Activated T-cell treated with anti-CD3 and anti-CD28 coated beads, Interleukin-2, amount 50 U/mL, for 72 hours (primary cell): ENCODE measurements at places on chromosomes 5 and 9. TPM values are rescaled to one million over a fixed set of nuclear protein-coding genes. Genes with fewer than 3 reads are reported as not detected.
A peak's percentile ranks its signal among the peaks of the same experiment; 100 is the strongest.

Gene ZFP62
- total RNA-seq = 34.9 TPM

DNA sequence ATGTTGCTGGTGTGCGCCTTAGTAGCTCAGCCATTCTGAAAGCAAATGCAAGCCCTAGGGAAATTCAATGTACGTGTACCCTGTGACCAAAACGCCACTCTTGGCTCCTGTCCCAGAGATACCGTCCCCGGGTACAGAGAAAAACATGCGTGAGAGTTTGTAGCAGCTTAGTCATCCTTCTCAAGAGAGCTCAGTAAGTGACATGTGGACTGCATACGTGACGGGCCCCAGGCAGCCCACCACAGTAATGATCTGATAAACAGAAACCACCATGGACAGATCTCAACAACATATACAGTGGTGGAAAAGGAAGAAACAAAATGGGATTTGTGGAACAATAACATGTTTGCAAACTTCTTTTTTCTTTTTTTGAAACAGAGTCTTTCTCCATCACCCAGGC, 45.1 kb downstream of the S1PR3 start:
- no peak for DNase-seq
- no peaks in the 10 kb centered on the region for H3K36me3 ChIP-seq
- H3K4me3 ChIP-seq = no peak overlapping the region
- H3K27ac ChIP-seq = no peak overlapping the region

DNA sequence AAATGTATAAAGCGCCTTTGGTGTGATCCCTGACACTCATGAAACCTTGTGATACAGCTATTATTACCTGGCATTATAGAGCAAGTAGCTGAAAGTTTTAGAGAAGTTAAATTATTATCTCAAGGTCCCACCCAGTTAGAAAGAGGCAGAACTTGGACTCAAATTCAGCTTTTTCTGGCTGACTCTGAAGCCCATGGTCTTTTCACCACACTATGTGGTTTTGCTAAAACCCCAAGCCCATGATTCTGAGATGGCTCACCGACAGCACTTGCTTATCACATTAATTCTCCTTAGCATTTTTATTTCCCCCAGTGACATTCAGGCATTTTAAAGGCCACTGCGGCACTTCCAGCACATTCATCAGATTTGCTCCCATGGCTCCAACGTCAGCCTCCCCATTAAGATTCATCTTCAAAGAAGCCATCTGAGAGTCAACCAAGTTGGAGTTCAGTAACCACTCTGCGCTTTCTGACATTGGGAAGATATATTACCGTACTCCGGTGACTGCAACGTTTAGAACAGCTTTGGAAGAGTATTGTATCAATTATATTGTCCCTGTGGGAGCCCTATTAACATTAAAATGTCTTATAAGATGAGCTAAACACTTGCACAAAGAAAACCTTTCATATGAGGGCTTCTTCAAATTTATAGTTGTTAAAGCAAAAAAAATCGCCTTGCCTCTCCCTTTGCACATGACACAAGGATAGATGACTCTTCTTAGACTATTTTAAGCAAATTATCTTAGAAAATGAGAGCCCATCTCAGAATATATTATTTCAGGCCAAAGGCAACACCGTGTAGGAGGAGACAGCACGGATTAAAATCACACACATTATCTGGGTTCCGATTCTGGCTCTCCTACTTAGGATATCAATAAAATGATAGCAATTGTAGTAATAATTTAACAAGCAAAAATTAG, 638.1 kb downstream of the ACTL7B start:
- DNase-seq = no peak
- no peak overlapping the region for H3K27ac ChIP-seq
- H3K27me3 ChIP-seq = no peaks in the 10 kb centered on the region
- no peaks in the 10 kb centered on the region for H3K4me1 ChIP-seq
- no peaks in the 10 kb centered on the region for H3K36me3 ChIP-seq

GRCh38 chr5:132176521-132176945, 51.1 kb downstream of the P4HA2 start:
- peak overlapping the region; percentile 61 for H3K4me3 ChIP-seq
- no peak for DNase-seq
- H3K36me3 ChIP-seq = no peaks in the 10 kb centered on the region
- no peaks in the 10 kb centered on the region for H3K27me3 ChIP-seq

- DNase-seq = no peak
- no peak overlapping the region for H3K4me3 ChIP-seq
- H3K27ac ChIP-seq = no peak overlapping the region
- no peaks in the 10 kb centered on the region for H3K36me3 ChIP-seq
- no peaks in the 10 kb centered on the region for H3K4me1 ChIP-seq
- no peaks in the 10 kb centered on the region for H3K27me3 ChIP-seq
Measured at GRCh38 chr9:135610290-135611141, 28.8 kb downstream of the GLT6D1 start.

DNA sequence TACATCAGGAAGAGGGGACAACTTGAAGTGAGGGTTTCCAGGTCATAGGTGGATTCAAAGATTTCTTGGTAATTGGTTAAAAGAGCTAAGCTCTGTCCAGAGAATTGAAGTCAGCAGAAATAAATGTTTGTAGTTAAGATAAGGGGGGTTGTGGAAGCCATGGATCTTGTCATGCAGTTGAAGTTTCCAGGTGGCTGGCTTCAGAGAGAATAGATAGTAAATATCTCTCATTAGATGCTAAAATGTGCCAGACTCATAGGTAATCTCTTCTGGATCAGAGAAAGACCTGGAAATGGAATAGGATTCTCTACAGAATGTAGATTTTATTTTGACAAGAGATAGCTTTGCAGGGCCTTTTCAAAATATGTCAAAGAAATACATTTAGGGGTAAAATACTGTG, 491.7 kb downstream of the PRR16 start:
- no peaks in the 10 kb centered on the region for H3K27me3 ChIP-seq
- no peak overlapping the region for H3K27ac ChIP-seq
- H3K4me3 ChIP-seq = no peak overlapping the region

DNA sequence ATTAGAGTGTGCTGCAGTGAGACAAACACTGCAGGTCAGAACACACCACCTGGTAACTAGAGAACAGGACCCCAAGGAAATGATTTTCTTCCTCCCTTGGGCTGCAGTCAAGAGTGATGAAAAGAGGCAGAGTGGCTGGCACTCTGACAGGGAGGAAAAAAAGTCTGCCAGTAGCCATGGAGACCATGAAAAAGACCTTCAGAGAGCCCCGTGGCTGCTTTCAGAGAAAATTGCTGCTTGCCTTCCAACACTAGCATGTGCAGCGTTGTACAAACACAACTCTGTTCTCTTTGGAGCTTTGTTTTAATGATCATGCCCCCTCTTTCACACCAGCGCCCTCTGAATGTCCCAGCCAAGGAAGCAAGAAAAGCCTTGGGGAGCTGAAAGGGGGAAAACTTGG, 68.8 kb downstream of the ANKRD55 start:
- peaks cover 53% of the 10 kb centered on the region for H3K4me1 ChIP-seq
- H3K36me3 ChIP-seq = no peaks in the 10 kb centered on the region
- H3K27ac ChIP-seq = no peak overlapping the region
- DNase-seq = no peak
- no peak overlapping the region for H3K4me3 ChIP-seq

- no peak overlapping the region for H3K27ac ChIP-seq
- H3K4me1 ChIP-seq = peaks cover 16% of the 10 kb centered on the region
- no peaks in the 10 kb centered on the region for H3K27me3 ChIP-seq
Measured at GRCh38 chr5:157556615-157557418, 18.8 kb downstream of the ADAM19 start.

GRCh38 chr9:89679581-89679980, 74.8 kb downstream of the GADD45G start:
- H3K27me3 ChIP-seq = no peaks in the 10 kb centered on the region
- H3K4me1 ChIP-seq = no peaks in the 10 kb centered on the region
- H3K36me3 ChIP-seq = no peaks in the 10 kb centered on the region
- no peak for DNase-seq
- H3K27ac ChIP-seq = no peak overlapping the region
- H3K4me3 ChIP-seq = no peak overlapping the region
